Activated CD4-positive, alpha-beta T cell treated with anti-CD3 and anti-CD28 coated beads for 24 hours (primary cell): ENCODE measurements at places on chromosomes 3 and 15.

- DNase-seq = no peak
Observed at GRCh38 chr3:188664795-188665194, 507.0 kb upstream of the TPRG1 start.

DNA sequence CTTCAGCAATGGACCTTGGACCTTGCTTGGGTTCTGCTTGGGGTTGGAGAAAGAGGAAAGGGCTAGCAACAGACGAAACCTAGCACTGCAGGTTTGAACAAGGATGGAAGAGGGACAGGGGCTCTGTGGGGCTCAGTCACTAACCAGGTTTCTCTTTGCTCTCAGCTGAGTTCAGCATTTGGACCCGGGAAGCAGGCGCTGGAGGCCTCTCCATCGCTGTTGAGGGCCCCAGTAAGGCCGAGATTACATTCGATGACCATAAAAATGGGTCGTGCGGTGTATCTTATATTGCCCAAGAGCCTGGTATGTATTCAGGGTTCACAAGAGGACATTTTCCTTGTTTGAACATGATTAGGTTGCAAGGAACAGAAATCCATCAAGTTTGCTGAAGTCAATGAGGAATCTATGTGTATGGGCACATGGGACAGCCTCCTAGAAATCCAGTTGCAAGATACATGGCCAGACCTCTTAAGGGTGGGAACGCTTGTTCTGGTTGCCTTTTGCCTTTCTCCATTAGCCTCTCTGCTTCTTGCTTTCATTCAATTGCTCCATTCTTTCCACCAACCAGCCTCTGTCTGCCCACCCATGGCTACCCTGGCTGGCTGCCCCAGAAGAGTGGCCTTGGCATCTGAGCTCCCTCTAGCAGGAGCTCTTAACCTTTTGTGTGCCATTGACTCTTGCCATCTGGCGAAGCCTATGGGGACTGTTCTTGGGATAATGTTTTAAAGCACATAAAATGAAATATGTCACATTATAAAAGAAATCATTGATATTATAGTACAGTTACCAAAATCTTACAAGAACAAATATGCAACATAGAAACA is 55.9 kb downstream of the DNASE1L3 start:
- no peak for DNase-seq

GRCh38 chr3:101325393-101326134 is 5.2 kb upstream of the IMPG2 start:
- DNase-seq = no peak

- DNase-seq = no peak
Observed at GRCh38 chr3:169295126-169295525, 368.4 kb downstream of the MECOM start.

DNA sequence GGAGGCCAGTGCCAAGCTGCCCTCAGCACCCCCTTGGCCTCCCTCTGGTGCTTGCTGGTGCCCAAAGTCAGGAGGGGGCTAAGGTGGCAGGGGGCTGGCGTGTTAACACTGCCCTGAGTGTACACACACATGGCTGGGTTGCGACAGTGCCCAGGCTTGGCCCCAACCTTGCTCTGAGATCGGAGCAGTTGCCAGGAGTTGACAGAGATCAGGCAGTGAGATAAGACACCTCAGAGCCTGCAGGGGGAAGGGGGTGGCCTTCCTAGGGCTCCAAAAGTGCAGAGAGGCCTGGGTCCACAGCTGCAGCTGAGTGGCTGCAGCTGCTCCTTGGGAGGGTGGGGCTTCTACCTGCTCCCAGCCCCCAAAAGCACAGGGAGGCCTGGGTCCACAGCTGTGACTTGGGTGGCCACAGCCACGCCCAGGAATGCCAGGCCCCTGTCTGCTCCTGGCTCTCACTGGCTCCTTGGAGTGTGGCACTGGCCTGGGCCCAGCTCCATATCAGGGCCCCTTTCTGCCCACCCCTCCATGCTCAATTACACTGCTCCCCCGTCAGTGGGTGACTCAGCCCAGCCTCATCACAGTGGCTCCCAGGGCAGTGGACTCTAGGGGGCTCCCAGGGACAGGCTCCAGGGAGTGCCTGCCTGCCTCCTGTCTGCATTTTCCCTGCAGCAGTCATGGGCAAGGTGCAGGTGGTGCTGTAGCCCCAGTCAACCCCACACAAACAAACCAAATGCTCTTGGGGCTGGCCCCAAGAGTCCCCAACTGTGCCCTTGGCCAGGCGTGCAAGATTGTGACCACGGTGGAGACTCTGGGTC is 56.4 kb upstream of the C15orf39 start:
- DNase-seq = no peak
